ENCODE measurements at places on chromosomes 16 and 17.

DNA sequence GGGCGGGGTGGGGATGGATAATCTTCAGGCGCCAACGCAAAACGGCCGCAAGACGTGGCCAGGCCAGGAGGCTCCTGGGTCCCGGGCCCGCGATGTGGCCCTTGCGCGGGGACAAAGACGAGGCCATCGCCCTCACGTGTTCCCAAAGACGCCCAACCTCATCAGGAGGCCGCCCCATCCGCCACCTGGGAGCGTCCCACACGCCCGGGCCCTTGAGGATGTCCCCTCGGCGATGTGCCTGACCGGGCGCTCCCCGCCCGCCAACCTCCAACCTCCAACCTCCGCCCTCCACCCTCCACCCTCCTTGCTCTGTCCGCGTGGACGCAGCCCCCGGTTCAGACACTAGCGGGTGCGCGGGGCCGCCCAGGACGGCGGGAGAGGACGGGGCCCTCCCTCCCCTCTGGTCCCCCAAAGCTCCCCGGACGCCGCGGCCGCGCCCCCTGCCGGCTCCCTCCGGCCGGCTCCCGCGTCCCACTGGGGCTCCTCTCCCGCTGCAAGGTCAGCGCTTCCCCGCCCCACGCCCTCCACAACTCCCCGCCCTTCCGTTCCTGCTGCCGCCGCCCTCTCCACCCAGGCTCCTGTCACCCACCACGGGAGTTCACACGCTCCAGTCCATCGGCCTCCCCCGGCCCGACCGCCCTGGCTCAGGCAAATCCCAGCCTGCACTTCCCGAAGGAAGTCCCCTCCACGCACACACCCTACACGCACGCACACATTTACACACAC, 250.8 kb upstream of the RPL38 start:
- DNase-seq, result no peak

DNA sequence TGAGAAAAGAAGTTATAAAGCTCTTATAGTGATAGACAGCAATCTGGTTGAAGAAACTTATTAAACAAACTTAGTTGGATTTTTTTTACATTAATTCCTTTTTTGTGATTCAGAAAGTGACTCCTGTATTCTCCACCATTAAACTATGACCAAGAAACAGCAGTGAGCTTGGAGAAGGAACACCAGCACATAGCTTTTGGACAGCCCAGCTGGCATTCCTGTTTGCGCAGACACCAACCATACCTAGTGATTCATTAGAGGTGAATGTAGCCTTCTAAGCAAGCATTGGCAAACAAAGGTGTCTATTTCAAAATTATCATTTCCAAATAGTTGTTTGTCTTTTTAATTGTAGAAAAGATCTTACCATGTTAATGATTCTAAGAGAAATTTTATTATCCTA, 94.4 kb downstream of the STXBP4 start:
- DNase-seq, result no peak

DNA sequence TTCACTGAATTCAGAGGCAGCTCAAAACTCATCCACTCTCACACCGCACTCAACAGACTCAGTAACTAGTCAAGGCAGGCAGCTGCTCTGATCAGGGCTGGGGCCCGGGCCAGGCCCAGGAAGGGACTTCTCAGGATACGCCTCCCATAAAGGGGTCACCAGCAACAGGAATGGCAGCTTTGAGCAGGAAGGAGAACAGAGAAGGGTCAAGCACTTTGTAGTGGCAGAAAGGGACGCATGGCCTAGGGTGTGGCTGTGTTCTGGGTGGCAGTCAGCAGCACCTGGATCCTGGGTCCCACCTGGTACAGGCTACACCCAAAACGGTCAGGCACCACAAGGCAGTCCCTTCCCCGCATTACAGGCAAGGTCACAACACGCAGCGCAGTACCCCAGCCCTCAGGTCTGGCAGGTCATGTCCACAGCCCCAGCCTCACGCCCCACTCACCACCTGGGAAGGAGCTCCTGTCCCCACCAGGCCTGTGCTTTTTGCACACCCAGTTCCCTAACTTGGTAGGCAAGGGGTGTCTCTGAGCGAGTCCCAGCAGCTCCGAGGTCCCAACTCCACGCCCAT, 99.7 kb downstream of the ZNF778 start:
- no peak for DNase-seq

DNA sequence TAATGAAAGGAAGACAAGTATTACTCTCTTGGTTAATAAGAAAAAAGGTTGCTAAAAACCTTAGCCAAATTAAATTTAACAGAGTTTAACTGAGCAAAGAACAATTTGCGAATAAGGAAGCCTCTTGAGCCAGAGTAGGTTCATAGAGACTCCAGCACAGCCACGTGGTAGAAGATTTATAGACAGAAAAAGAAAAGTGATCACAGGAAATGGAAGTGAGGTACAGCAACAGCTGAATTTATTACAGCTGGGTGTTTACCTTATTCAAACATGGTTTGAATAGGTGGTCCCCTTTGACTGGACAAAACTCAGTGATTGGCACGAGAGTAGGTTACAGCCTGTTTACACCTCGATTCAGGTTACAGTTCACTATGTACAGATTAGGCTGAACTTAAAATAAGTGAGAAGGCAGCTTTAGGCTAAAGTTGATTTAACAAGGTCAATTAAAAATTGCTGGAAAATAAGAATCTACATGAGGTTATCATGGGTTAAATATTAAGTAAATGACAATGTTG, 3.3 kb upstream of the CCL15 start:
- no peak for DNase-seq

DNA sequence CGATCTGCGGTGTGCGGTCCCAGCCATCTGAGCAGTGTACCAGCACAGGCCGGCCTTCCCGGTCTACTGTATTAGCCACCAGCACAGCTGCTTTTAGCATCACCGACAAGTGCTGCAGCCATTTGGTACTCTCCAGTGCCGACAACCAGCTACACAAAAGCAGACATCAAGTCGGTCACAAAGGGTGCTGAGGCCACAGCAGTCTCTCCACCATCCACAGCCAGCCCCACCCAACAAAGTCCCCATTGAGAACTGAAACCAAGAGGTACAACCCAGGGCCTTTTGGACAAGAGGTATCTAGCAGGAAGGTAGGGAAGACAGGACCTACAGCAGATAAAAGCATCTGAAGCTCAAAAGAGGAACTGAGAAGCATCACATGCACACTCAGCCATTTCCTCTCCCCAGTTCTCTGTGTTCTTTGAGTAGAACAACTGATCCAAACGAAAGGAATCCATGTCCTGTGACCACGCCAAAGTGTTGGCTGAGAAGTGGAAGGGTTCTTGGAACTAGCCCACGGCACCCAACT, 9.5 kb downstream of the MTMR4 start:
- peak; percentile 54 for DNase-seq

GRCh38 chr17:76481071-76481655, 13.8 kb downstream of the AANAT start:
- DNase-seq, result peak; percentile 62

GRCh38 chr16:58518980-58519368, 3.7 kb downstream of the SETD6 start:
- no peak for DNase-seq

- DNase-seq, result no peak
These were observed 1.3 kb downstream of the APPBP2 start for GRCh38 chr17:60524463-60525327.

DNA sequence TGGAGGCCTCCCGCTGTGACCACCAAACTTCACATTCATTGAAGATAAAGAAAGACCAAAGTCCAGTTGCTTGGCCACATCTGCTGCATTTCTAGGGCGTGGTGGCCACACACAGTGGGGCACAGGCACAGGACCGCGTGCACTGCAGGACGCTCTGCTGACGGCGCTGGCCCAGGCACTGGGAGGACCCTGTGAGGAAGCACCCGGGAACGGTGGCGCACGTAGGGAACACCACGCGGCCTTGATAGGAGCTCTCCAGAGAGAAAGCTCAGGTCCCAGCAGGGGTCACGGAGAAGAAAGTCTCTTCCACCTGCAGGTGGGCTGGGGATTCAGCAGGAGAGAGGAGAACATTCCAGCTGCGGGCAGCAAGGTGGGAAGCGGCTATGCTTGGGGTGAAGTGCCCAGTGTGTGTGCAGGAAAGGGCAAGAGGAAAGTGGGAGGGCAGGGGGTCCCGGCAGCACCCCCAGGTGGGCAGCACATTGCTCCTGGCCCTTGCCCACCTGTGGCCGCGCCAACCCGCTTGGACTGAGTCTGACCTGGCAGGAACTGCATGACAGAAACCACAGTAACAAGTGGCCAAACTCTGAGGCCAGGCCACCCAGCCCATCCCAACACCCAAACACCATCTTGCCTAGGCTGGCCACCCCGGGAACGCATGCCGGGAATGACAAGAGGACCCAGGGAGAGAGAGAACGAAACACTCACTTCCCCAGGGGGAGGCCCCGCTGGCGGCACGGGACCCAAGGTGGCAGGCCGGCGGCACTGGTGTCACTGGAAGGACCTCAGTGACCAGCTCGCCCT, 32.8 kb downstream of the TBC1D16 start:
- no peak for DNase-seq

DNA sequence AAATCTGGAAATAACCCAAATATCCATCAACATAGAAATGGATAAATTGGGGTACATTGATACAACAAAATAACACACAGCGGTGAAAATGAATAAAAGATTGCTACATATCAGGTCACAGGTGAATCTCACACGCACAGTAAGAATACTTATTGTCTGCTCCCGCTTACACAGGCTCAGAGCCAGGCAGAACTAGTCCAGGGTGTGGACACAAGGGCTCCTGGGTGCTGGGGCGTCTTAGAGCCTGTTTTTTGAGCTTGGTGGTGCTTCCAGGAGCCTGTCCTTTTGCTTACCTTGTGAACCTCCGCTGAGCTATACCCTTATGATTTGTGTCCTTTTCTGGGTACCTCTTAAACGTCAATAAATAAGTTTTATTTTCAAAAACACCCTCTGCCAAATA, 19.8 kb upstream of the C16orf74 start:
- DNase-seq, result no peak

DNA sequence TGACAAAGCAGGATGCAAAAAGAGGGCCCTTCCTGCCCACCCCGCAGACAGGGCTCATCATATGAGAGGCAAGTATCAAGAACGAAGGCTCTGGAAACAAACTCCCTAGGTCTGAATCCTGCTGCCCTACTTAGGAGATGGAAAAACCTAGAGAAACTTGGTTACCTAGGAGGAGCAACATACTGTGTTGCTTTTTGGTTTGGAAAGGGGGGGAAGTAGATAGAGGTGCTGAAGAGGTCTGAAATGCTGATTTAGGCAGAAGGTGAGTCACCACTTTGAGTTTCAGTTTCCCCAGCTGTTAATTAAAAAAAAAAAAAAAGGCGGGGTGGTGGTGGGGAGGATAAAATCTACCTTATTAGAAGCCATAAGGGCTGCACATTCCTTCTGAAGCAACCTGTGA, 1.5 kb downstream of the N4BP1 start:
- no peak for DNase-seq

DNA sequence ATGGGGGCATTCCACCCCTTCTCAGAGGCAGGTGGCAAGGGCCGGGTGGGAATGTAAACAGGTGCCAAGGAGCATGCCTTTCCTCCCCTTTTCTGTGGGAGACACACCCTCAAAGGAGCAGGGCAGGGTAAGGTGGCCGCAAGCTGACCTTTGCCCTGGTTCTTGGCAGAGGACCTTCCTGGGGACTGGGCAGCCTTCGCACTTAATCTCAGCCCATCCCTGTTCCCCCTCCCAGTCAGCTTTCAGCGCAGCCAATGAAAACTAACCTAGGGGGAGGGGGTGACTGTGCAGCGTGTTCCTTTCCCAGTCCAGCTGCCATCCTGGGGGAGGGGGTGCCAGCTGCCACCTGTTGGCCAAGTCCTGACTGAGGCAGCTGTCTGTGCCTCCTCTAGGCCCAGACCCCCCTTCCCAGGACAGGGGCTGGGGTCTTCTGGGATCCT, 2.8 kb downstream of the TRAF4 start:
- no peak for DNase-seq

- DNase-seq, result no peak
These were observed 20.3 kb downstream of the HASPIN start for GRCh38 chr17:3744014-3744413.

DNA sequence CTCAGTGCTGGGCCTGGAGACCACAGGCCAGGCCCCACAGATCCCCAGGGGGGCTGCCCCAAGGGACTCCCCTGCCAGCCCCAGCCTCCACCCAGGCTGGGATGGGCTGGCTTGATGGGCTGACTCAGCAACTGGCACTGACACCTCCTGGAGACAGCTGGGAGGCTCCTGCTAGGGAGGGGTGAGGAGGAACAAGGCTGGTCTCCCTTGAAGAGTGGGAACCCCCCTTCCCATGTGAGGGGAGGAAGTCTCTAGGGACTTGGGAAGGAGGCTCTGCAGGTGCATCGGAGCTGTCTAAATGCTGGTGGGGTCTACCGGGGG, 10.4 kb downstream of the NHERF1 start:
- no peak for DNase-seq

GRCh38 chr17:17694169-17695081, 13.2 kb downstream of the RAI1 start:
- DNase-seq, result peak; percentile 55

GRCh38 chr16:66608241-66609138, 4.0 kb downstream of the CMTM3 start:
- peak; percentile 58 for DNase-seq

GRCh38 chr17:15654886-15655561, 29.1 kb downstream of the TRIM16 start:
- DNase-seq, result no peak

DNA sequence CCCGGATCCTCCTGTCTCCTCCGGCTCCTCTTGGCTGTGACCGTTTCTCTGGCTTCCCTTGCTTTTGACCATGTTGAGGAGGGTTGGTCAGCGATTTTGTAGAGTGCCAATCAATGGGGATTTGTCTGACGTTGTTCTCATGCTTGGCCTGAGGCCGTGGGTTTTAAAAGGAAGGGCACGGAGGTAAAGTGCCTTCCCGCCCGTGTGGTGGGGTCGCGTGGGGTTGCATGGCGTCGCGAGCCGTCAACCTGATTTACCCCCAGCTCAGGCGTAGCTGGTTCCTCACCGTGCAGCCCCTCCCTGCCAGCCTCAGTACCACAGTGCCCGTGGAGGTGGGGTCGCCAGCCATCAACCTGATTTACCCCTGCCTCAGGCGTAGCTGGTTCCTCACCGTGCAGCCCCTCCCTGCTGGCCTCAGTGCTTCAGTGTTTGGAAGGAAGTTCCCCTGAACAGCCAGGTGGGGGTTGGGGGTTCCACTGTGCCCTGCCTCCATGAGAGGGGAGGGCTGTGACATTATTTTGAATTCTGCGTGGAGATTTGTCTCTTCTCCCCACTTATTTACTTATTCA, 5.0 kb downstream of the TPSAB1 start:
- DNase-seq, result no peak

DNA sequence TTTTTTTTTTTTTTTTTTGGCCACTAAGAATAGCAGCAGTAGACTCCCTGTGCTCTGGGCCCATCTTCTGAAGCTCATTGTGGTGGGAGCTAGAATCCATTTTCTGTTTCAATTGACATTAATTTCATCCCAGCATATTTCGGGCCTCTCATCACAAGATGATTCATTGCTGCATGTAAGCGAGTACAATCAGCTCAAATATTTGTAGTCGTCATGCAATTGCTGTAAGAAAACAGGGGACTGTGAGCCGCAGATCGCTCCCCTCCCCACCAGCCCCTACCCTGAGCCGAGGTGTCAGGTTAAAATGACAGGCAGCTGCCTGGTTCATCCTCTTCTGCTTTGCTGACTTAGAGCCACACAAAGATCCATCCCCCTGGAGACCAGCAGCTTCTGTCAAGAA, 358.8 kb upstream of the CDH5 start:
- DNase-seq, result no peak
